ENCODE measurements at places on chromosomes 7 and 10. TPM values are rescaled to one million over a fixed set of nuclear protein-coding genes. Genes with fewer than 3 reads are reported as not detected.

The MRPL32 gene
- 46.1 TPM for total RNA-seq

The ZFYVE27 gene
- 15.0 TPM for total RNA-seq

The TRPV5 gene
- total RNA-seq: not detected

The BTBD16 gene
- not detected for total RNA-seq

The RGR gene
- total RNA-seq: not detected

The C10orf88 gene
- total RNA-seq: 11.2 TPM

The CTAGE4 gene
- total RNA-seq: 0.32 TPM

The CYP3A4 gene
- not detected for total RNA-seq

The UCN3 gene
- total RNA-seq: not detected

The ZCWPW1 gene
- 2.1 TPM for total RNA-seq

The GOLGA7B gene
- not detected for total RNA-seq

The ZNF117 gene
- total RNA-seq: 2.7 TPM
